ENCODE measurements at places on chromosomes 3 and 15.

DNA sequence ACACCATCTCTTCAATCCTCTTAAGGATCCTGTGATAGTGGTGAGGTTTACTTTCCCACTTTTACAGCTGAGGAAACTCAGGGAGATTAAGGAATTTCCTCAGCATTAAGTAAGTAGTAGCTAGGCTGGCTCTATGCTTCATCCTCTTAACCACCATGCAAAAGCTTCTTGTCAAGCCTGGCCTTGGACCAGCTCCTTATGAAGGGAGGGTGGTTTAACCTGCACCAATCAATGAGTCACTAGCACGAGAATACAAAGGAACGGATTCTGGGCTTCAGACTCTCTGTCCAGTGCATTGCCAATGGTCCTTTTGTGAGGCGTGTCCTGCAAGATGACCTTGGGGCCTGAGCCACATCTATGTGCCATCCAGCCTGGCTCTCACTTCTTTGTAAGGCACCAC lies 202.0 kb upstream of the CFAP20DC start:
- no peak for DNase-seq

DNA sequence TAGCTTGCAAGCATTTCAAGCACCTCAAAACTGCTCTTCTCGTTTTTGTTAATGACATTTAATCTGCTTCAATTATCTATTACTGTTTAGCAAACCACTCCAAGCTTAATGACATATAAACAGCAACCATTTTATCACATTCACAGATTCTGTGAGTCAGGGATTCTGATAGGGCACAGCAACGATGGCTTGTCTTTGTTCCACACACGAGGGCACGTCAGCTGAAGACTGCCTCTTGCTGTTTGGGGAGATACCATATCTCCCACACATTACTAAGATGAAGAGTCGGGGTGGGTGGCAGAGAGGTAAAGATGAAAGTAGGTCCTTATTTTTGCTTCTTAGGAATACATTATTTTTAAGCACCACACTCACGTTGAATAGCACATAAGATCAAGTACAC lies 19.3 kb downstream of the CPOX start:
- no peak for DNase-seq

GRCh38 chr3:79490165-79491028 lies 277.4 kb downstream of the ROBO1 start:
- no peak for DNase-seq

DNA sequence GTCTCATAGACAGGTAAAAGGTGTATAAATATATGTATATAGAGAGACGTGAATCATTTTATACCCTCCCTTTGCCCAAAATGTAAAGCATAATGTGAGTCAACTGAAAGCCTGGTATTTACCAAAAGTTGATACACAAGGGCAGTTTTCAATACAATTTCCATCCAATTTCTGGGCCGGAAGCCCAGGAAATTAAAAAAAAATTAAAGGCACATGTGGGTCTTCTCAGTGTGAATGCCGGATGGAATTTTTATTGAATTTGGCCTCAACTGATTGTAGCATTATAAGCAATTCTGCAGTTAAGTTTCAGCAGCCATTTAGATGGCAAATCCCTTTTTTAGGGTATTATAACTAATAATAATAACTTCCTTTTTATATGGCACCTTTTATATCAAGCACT lies 3.3 kb upstream of the CNTN3 start:
- DNase-seq: no peak

DNA sequence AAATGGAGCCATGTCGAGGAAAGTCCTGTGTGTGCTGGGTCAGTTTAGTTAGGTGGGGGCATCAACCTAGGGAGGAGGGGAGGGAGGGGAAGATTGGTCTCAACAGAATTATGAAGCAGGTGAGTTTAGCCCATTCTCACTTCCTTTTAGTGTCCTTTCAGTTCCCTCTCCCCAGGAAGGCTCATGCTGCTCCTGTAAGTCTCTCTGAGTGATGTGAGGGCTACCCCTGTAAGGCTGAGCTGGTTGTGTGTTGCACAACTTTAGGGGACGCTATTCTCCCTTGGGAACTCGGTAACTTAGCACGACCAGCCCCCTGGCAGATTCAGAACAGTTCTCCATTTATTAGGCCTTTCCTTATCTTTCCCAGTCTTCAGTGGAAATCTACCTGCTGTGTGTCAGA lies 21.2 kb downstream of the IL5RA start:
- no peak for DNase-seq

GRCh38 chr3:127464642-127465041 lies 125.9 kb downstream of the TPRA1 start:
- DNase-seq: no peak

- DNase-seq: no peak
These were observed 9.9 kb downstream of the MB21D2 start for GRCh38 chr3:192907784-192908183.

GRCh38 chr3:46922871-46923558 lies 45.5 kb downstream of the PTH1R start:
- no peak for DNase-seq

DNA sequence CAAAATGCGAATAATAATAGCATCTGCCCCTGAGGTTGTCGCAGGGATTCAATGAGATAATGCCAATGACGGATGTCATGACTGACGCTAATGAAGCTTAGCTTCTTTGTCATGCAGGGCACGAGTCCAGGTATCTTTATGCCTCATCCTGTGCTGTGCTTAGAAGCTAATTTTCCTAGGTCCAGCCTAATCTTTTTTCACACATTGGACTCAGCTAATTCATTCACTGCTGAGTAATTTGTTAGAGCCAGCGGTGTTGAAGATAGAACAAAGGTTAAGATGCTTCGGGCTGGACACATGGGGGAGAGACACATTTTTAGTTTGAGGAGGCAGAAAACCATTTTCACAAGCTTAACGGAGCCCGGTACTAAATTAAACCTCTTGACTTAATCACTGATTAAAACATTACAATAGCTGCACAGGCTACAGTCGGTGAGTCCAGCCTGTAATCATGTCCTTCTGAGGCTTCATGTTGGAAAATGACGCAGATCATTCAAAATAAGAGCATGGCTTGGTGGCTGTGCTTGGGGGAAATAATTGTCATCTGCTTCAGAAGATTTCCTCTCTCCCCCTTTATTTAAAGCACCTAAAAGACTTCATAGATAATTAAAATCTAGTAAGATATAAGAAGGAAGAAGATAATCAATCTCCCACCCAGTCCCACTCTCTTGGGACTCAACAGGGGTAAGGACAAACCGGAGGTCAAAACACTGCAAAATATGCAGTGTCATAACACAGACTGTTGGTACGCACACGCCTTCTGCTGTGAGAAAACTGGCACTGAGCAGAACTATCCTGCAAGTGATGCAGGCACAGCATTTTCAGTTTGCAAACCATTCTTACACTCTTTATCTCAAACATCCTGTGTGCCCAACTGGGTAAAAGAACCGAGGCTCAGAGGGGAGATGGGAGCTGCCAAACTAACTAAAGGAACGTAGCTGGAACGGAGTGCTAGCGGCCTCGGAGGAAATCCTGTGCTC lies 3.3 kb upstream of the CCDC174 start:
- DNase-seq: no peak

DNA sequence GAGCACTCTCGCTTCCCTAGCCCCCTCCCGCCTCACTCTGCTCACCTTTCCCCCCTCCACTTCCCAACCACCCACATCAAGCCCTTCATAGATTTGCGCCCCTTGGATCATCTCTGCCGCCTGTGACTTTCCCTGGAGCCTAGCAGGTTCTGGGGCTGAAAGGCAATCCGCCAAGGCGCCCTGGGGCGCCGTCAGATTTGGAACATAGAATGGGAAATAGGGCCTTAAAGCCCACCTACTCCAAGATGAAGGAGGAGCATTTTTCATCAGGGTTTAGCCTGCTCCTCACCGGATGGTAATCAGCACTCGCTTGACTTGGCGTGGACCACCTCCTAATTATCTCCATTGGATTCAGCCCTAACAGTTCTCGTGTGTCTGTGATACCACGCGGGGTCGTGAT lies 1.3 kb downstream of the CPNE4 start:
- DNase-seq: no peak

DNA sequence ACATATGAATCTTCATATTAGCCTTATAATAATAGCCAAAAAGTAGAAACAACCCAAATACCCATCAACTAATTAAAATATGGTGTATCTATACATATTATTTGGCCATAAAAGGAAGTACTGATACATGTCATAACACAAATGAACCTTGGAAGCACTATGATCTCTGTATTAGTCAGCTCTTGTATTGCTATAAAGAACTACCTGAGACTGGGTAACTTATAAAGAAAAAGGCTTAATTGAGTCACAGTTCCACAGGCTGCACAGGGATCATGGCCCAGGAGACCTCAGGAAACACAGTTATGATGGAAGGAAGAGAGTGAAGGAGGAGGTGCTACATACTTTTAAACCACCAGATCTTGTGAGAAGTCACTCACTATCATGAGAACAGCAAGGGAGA lies 16.0 kb upstream of the CCR2 start:
- DNase-seq: no peak

GRCh38 chr3:83765956-83766355 lies 1192.8 kb upstream of the CADM2 start:
- no peak for DNase-seq

- no peak for DNase-seq
These were observed 37.5 kb upstream of the STIMATE start for GRCh38 chr3:52934630-52935530.

- no peak for DNase-seq
These were observed 34.5 kb downstream of the FANCI start for GRCh38 chr15:89278307-89278706.

DNA sequence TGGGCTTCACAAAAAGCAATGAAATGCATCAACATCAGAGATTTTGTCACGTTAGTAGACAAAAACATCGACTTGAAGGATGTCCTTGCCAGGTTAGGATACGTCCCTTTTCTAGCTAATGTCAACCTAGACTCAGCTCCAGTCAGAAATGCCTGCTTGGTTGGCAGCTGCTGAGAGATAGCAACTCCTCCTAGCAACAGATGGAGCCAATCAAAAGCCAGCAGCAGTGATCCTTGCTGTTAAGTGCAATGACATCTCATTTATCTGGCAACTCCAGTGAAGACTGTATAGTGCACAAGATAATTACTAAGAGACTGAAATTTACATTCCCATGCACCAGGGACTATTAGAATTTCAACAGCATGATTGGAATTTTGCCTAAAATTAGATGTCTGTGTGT lies 424.1 kb downstream of the FGF12 start:
- DNase-seq: no peak

GRCh38 chr3:151895478-151896241 lies 22.2 kb downstream of the SUCNR1 start:
- DNase-seq: no peak

DNA sequence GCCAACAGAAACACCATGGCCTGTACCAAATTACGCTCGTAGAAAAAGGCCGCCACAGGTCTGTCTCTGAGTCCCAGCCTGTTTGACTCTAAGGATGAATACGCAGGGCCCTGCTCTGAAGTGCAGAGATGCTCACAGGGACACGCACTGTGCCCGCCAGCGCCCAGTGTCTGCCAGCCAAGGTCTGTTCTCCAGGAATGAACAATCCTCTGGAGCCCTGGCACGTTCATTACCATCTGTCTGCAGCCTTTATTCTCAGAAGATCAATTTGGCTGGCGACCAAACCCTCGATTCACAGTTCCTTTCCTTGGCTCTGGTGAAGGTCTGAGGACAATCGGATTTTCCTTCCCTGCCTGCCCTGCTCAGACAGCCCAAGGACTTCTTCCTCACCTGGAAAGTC lies 66.3 kb downstream of the NIPA2 start:
- DNase-seq: no peak

DNA sequence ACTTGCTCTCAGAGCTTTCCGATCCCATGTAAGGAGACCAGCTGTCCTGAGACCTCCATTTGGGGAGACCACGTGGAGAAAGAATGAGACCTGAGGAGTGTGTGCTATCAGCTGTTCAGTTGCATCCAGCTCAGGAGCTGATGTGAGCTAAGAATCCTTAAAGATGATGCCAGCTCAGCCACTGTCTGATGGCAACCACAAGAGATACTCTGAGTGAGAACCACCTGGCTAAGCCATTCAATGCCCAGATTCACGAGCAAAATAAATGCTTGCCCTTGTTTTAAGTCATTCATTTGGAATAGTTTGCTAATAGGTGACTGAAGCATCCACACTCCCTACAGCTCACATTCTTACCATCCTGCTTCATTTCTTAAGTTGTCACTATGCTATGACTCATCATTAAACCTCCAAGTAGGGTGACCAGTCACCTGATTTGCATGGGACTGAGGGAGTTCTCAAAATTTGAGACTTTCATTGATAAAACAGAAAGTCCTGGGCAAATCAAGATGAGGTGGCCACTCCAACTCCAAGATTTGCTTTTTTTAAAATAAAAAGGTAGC lies 56.4 kb downstream of the SPTSSB start:
- no peak for DNase-seq

GRCh38 chr15:38672814-38673670 lies 108.4 kb upstream of the RASGRP1 start:
- DNase-seq: no peak

- no peak for DNase-seq
These were observed 6.5 kb upstream of the ARL8B start for GRCh38 chr3:5115506-5116162.

- no peak for DNase-seq
These were observed 14.8 kb upstream of the LCTL start for GRCh38 chr15:66580643-66581042.

- DNase-seq: no peak
These were observed 1.2 kb downstream of the CISH start for GRCh38 chr3:50610181-50610971.

- no peak for DNase-seq
These were observed 894 bp upstream of the TM4SF4 start for GRCh38 chr3:149473357-149474249.

GRCh38 chr15:39413558-39413957 lies 167.3 kb upstream of the THBS1 start:
- DNase-seq: no peak

DNA sequence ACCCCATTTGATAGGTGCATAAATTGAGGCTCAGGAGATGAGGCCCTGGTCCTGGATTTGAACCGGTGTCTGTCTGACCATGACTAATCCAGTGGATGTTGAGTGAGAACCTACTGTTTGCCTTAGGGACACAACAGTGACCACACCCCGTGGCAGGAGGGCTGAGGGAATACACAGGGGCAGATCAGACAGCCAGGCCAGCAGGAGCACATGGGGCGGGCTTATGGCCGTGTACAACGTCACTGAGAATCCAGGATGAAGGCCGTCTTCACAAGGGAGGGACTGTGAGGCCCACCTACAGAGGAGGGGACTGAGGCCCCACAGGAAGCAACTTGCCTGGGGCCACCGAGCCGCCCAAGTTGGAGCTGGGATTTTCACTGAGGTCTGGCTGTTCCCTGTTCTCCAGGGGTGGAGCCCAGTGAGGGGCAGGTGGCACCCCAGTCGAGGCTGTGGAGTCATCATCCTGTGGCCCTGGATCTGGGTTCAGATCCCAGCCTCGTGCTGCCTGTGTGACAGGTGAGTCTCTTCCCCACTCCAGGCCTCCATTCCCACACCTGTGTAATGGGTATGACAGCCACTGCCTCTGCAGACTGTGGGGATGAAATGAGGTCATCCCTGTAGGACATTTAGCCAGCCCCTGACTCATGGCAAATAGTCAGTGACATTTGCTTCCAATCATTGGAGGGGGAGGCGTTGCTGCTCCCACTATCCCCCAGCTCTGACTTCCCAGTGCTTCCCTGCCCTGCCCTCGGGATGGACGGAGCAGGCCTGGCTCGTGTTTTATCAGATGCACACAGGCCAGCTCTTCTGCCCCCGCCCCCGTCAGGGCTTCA lies 6.3 kb upstream of the PLXND1 start:
- no peak for DNase-seq

- DNase-seq: no peak
These were observed 174.1 kb upstream of the UBE2E2 start for GRCh38 chr3:23029001-23029400.

- no peak for DNase-seq
These were observed 324.0 kb upstream of the IL12A start for GRCh38 chr3:159664653-159665052.

Measured in cortex of kidney (tissue), 1 donor.